ENCODE measurements at places on chromosomes 4 and X. TPM values are rescaled to one million over a fixed set of nuclear protein-coding genes. Genes with fewer than 3 reads are reported as not detected.

ZNF182 gene
- total RNA-seq = 11.1 TPM

NAP1L5 gene
- 0.67 TPM for total RNA-seq

NCAPG gene
- 31.0 TPM for total RNA-seq

TMEM31 gene
- total RNA-seq = not detected

AASDH gene
- 5.4 TPM for total RNA-seq

SFRP2 gene
- 0.26 TPM for total RNA-seq

DNA sequence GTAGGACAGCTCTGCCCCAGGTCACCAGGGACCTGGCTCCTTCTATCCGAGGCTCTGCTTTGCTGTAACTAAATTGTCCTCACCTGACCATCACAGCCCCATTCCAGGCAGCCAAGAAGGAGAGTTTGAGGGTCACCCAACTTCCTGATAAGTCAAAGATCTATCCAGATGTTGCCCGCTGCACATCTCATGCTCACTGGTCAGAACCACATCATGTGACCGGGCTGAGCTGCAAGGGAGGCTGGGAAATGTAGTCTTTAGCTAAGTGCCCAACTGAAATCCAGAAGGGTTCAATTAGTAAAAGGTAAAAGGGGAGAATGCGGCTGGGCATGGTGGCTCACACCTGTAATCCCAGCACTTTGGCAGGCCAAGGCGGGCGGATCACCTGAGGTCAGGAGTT, 18.4 kb downstream of the HMX1 start:
- H3K36me3 ChIP-seq = no peaks in the 10 kb centered on the region
- H3K27ac ChIP-seq = no peak overlapping the region
- DNase-seq = no peak
- H3K27me3 ChIP-seq = no peaks in the 10 kb centered on the region

DNA sequence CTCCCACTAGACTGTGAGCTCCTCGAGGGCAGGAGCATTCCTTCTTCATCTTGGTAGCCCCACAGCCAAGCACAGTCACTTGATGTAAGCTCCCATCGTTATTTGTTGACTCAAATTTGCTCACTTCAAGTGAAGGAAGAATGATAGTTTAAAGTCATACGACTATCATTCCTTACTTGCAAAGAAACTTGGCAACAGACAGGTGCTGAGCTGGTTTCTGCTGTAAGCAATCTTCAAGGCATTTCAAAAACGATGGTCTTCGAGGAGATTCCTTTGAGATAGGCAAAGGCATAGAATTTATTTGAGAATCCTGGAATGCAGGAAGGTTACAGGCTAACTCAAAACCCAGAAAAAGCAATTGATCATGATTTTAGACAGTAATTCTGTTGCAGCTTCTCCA, 64.8 kb downstream of the QDPR start:
- no peaks in the 10 kb centered on the region for H3K27me3 ChIP-seq
- no peak for DNase-seq
- H3K36me3 ChIP-seq = no peaks in the 10 kb centered on the region

DNA sequence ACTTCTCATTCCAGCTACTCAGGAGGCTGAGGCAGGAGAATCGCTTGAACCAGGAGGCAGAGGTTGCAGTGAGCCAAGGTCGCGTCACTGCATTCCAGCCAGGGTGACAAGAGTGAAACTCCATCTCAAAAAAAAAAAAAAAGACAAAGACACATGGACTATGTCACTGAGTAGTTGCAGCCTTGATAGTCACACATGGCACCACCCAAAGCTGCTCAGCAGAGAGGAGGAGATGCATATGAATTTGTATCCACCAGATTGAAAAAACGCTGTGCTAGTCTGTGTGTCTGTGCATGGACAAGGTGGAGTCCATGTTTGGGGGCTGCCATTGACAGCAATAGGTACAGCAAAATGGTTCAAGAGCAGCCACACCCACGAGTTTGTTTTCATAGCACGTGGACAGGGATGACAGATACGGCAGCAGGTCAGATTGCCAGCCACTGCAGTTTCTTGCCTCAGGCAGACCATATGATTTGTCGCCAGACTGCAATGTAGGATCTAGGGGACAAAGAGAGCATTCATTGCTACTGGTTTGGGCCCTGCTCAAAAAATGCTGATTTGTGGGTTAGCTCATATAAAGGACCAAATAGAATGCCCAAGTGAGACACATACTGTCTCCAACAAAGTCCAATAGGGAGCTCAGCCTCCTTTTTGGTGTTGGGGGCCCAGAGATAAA, 89.9 kb downstream of the CEP135 start:
- no peak overlapping the region for H3K27ac ChIP-seq
- no peaks in the 10 kb centered on the region for H3K4me1 ChIP-seq
- H3K4me3 ChIP-seq = no peak overlapping the region
- DNase-seq = no peak
- no peaks in the 10 kb centered on the region for H3K27me3 ChIP-seq

- no peaks in the 10 kb centered on the region for H3K4me1 ChIP-seq
- no peak overlapping the region for H3K27ac ChIP-seq
- no peaks in the 10 kb centered on the region for H3K36me3 ChIP-seq
- no peaks in the 10 kb centered on the region for H3K27me3 ChIP-seq
- DNase-seq = no peak
Measured at GRCh38 chrX:34487364-34487763, 169.7 kb downstream of the TMEM47 start.

- H3K36me3 ChIP-seq = no peaks in the 10 kb centered on the region
- H3K4me3 ChIP-seq = no peak overlapping the region
- H3K27ac ChIP-seq = no peak overlapping the region
- DNase-seq = no peak
- no peaks in the 10 kb centered on the region for H3K27me3 ChIP-seq
Measured at GRCh38 chr4:40446839-40447238, 111.7 kb downstream of the CHRNA9 start.

Measured in Panc1 (cell line).